ENCODE measurements at places on chromosomes 1 and 21.

DNA sequence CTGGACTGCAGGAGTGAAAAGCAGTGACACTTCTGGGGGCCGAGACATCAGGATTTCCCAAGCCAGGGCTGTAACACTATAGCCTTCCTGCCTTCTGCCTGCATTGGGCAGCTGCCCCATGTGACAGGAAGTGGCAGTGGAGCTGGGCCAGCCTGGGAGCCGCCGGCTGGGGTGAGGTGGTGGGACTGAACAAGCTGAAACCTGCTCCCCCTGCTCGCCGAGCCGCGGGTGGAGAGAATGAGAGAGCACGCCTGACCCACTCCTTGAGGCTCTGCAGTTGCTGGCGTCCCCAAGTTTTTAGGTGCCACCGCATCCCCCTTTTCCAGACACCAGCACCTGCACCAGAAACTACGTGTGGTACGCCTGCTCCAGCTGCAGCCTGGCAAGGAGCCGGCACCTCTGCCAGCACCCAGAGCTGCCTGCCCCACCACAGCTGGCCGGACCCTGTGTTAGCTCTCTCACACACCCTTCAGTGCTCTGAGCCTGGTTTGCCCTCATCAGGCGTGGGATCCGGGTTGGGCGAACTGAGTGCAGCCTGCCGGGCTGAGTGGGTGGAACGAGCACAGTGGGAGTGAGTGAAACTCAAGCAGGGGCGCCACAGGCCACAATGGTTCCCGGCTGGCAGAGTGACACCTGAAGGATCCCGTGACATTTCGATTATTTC is 119.4 kb downstream of the AKT3 start:
- DNase-seq = peak; percentile 25

GRCh38 chr1:68916221-68916902 is 419.5 kb upstream of the DEPDC1 start:
- no peak for DNase-seq

DNA sequence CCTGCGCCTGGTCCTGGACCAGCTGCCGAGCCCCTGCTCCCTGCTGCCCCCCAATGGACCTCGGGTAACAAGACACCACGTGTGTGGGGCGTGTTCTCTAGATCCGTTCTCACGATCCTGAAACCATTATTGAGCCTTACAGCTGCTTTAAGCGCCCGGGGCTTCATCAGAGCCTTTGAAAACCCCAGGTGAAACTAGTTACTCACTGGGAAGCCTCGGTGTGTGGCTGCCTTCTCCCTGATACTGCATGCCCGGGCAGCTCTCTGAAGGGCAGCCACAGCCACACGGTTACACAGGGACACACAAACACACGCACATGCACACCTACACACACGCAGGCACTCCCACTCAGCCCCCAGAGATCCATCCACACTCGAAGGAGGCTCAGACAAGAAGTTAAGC is 5.3 kb downstream of the HES2 start:
- DNase-seq = peak; percentile 46

- no peak for DNase-seq
These were observed 51.0 kb downstream of the TNN start for GRCh38 chr1:175118375-175119367.
